ENCODE measurements at places on chromosomes 7 and 10.

GRCh38 chr7:1019789-1020610 lies 24.3 kb upstream of the GPR146 start:
- DNase-seq = no peak

DNA sequence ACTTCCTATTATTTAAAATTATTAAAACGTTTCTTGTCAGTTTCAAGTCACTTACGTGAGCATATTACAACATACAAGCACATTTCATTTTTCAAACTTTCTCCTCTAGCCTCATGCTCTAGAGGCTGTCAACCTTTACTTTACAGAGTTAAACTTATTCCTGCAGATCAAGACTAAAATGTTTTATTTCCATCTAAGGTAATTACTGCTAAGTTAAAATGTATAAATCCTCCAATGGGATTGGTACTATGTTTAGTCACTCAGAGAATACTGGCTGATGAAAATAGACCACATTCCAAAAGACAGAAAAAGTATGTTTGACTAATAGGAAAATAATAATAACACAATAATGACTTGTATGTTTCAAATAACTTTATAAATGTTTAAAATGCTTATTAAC lies 8.4 kb upstream of the TRDMT1 start:
- DNase-seq = no peak

- no peak for DNase-seq
Measured at GRCh38 chr10:62581351-62581750, 207.2 kb downstream of the ZNF365 start.

DNA sequence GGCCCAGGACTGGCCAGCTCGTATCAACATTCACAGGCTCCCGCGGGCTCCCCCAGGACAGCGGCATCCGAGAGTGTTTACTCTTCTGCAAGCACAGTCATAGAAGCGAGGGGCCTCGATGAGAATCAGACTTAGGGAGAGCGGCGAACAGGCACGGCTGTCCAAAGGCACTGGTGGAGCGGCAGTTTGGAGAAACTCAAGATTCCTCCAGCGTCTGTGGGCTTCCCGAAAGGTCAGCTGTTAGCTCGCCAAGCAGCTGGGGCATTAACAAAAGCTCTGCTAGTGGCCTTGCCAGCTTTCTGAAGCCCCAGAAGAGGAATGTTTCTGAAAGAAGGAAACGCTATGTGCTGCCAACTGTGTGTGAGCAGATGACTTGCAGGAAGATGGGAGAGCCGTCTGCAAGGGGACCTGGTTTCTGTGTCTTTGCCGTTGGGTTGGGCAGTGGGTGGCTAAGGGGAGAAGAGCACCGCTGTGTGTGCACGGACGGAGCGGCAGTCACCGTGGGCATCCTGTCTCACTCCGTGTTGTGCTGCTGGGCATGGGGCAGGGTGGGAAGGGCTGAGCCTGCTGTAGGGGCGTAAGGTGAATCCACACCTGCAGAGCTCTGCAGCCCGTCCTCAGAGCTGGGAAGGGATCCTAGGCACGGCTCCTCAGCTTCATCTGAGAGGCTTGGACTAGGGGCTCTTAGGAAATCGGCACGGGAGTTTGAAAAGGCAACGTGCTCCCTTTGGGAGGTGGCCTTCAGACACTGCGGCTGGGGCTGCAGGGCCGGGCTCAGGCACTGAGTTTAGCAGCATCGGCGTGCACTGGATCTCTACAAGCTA lies 42.1 kb downstream of the AMZ1 start:
- no peak for DNase-seq

- no peak for DNase-seq
Measured at GRCh38 chr7:16904076-16904475, 22.3 kb upstream of the AGR3 start.

- no peak for DNase-seq
Measured at GRCh38 chr7:68564306-68565135, 1033.8 kb upstream of the AUTS2 start.

GRCh38 chr10:69630651-69631400 lies 779 bp downstream of the FAM241B start:
- DNase-seq = no peak

DNA sequence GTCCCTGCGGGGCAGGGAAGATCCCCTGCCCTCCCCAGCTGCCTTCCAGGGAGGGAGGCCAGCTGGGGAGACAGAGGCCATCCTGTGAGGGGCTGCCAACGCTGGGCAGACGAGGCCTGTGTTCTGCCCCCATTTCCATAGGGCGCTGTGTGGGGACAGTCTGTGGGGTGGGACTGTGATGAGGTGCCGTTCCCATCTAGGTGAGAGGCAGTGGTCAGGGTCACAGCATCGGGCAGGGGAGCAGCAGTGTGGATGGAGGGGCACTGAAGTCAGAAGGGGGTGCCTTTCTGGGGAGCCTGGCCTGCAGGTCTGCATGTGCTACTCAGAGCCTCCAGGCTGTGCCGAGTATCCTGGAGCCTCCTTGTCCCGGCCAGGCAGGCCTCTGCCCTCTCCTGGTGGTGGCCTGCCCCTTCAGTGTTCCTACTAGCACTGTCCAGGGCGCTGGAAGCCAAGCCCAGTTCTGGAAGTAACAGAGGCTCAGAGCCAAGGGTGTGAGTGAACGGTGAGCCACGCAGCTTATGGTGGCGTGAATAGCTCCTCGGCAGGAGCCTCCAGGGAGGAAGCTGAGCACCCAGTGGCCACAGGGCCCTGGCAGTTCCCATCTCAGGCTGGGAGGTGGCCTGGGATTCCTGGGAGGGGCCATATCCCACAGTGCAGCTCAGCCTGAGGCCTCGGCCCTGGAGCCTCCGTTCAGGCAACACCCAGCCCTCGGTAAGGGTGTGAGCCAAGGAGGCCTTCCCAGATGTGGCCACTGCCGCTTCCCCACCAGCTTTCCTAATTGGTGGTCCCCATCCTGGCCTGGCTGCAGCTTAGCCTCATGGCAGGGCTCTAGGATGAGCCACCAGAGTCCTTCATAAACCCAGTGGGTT lies 23.3 kb upstream of the CSGALNACT2 start:
- DNase-seq = no peak

GRCh38 chr7:146661435-146661834 lies 544.8 kb downstream of the CNTNAP2 start:
- no peak for DNase-seq

- DNase-seq = no peak
Measured at GRCh38 chr7:109092268-109092667, 522.6 kb downstream of the DNAJB9 start.

DNA sequence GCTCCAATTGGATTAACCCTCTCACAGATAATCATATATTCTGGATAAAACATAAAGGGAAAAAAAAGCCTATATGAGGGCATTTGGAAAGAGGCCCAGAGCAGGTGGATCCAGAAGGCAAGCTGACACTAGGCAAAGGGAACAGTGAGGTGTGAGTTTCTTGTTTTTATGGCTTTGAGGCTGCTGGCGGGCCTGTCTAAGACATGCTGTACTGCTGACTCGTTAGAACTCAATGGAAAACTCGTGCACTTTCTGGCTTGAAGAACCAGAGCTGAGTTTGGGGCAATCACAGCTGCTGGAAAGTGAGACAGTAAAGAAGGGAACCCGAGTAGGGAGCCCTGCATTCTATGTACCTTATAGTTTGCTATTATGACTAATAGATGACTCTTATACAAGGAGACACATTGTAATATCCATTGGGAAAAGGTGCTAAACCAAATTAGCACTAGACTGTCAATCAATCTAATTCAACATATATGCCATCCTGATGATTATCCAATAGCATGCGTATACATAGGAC lies 637.1 kb downstream of the GATA3 start:
- no peak for DNase-seq

DNA sequence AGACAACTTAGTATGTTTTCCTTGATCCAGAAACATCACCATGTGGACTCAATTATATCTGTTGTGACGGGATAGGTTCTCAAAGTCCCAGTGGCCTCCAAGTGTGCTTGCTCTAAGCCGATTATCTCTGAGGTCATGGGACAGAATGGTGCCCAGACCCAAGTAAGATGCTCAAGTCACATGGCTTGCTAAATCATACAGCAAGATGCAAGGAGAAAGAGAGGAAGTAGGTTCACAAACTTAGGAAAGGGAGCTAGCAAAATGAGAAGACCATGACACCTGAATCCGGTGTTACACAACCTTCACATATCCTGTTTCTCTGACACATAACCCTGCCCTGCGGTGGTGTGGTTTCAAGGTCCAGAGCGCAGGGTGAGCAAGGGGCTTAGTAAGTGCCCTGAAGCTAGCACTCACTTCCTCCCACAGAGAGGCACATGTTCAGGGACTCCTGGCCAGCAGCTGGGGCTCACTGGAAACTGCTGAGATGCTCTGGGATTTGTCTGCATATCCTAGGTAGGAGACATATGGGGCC lies 590.9 kb upstream of the ANKRD30A start:
- DNase-seq = no peak

GRCh38 chr10:100019787-100020141 lies 10.0 kb upstream of the DNMBP start:
- no peak for DNase-seq

- DNase-seq = peak; percentile 3
Measured at GRCh38 chr7:23012908-23013714, 819 bp downstream of the HYCC1 start.

DNA sequence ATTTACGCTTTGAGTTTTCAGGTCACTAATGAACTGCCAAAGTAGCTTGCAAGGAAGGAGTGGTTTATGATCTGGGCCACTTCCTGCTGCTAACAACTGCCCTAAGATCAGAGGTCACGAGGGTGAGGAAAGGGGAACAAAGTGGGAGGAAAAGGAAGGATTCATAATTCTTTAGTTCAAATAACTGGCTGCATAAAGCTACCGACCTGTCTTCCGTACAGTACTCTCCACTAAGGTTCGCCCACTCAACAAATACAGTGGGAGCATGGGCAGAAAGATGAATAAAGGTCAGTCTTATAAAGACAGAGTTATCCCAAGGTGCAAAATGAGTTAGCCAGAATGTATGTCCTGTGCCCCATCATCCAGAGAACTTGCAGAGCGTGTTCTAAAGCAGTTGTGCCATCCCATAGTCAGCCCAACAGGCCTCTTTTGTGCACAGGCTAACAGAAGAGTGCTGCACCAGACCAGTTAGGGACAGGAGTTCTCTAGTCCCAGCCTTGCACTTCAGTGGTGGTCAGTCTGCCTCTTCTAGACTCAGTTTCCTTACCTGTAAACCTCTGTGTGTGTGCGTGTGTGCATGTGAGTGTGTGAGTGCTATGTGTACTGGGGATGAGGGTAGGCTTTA lies 65.9 kb downstream of the CREB3L2 start:
- no peak for DNase-seq

DNA sequence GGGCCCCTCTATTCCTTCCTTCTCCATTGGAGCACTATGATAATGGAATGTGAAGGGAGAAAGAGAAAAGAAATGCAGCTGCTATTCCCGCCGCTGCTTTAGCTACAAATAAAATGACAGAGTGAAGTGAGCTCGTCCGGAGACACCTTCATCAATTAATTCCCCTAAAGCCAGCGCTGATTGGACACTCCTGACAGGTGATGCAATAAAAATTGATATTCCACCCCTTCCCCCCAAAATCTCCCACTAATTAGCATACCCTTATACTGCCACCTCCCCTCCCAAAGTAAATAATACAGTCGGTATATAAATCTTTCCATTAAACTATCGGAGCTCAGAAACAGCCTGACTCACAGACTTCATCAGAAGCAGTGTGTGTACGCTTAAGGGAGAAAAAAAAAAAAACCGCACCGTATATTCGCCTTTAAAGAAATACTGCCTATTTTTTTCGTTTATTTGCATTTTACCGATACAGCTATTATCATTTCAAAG lies 7.3 kb downstream of the SKIDA1 start:
- DNase-seq = peak; percentile 85

GRCh38 chr7:48011951-48012350 lies 17.0 kb downstream of the SUN3 start:
- no peak for DNase-seq

DNA sequence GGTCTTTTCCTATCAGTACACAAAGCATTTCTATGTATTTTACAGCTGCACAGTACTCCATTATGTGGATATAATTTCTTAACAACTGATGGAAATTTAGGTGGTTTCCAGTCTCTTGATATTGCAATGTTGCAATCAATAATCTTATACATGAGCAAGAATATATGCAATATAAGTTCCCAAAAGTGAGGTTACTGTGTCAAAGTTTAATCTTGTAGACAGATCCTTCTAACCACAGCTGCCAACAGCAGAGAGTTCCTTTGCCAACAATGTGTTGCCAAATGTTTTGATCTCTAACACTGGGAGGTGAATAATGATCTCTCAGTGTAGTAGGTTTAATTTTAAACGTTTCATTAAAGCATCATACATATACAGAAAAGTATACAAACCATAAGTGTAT lies 54.5 kb downstream of the CUL2 start:
- no peak for DNase-seq

GRCh38 chr7:152760854-152761748 lies 1.5 kb downstream of the ACTR3B start:
- no peak for DNase-seq

- DNase-seq = no peak
Measured at GRCh38 chr10:30893208-30893607, 138.5 kb downstream of the ZNF438 start.

DNA sequence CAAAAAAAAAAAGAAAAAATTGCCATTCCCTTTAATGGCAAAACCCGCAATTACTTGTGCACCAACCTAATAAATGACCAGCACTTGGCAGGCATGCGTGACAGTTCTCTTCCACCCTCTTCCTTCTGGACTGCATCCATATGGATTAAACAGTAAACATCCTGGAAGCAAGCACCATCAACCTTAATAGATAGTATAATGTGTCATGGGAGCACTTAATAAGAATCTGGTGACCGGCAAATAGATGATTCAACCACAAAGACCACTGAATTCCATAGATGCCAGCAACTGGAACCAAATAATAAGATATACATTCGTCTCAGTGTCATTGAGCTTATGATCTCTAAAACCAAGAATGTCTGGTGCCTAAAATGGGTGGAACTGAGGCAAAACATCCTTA lies 610.2 kb downstream of the CALN1 start:
- DNase-seq = no peak

GRCh38 chr10:89575031-89575430 lies 39.6 kb upstream of the SLC16A12 start:
- DNase-seq = no peak

DNA sequence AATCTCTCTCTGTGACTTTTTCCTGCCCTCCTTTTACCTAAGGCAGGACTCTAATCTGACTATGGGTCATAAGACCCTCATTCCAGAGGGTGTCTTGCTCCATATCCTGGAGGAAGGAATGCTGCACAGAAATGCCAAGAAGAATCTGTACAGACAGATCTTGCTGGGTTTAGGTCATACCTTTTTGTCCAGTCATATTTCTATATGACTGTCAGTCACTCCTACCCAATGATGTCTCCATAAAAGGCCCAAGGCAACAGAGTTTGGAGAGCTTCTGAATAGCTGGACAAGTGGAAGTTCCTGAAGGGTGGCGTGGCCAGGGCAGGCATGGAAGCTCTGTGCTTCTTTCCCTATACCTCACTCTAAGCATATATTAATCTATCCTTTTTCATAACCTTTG lies 47.5 kb downstream of the FEZF1 start:
- no peak for DNase-seq
